ENCODE measurements at places on chromosomes 5 and 9. TPM values are rescaled to one million over a fixed set of nuclear protein-coding genes. Genes with fewer than 3 reads are reported as not detected.

PCDHB12 gene
- polyA plus RNA-seq, result 1.3 TPM

CBY3 gene
- polyA plus RNA-seq, result not detected

MOCS2 gene
- 31.2 TPM for polyA plus RNA-seq

SLC45A2 gene
- polyA plus RNA-seq, result 0.08 TPM

AHRR gene
- polyA plus RNA-seq, result 1.7 TPM

PALM2AKAP2 gene
- 0.35 TPM for polyA plus RNA-seq

GRCh38 chr9:19759066-19759465 is 29.8 kb downstream of the SLC24A2 start:
- no peak for DNase-seq

DNA sequence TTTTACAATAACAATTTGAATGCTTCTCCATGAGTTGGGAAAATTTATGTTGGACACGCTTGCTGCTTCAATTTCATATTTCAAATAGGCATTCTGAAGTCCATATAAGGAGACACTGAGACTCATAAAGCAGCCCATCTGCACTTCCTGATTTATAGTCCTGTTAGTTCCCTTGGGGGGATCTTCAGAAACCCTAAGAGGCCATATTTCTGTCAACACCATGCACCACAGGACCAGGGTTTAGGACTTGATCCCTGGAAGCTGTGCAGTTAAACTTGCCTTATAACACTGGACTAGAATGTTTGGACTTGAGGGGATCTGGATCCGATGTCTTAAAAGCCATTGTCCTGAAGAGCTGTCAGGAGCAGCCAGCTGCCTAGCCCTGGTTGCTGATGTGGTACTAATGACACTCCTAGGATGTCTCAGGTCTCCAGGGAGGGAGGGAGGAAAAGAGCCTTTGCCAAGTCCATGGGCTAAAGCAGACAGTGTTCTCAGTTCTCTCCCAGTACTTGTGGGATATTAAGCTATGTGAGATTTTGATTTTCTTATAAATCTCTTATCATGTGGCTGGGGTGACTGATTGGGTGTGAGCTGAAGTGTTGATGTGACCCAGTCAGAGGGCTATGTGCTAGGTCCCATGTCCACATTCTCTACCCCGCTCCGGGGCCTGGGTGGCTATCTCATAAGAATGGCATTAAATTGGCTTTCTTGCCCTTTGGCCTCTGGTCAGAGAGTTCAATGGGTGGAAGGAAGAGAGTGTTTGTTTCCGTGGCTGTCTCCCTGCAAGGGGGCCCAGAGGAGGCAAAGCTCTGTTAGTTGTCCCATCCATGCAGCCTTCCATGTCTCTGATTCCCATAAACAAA is 399.8 kb downstream of the OSTF1 start:
- DNase-seq, result no peak

DNA sequence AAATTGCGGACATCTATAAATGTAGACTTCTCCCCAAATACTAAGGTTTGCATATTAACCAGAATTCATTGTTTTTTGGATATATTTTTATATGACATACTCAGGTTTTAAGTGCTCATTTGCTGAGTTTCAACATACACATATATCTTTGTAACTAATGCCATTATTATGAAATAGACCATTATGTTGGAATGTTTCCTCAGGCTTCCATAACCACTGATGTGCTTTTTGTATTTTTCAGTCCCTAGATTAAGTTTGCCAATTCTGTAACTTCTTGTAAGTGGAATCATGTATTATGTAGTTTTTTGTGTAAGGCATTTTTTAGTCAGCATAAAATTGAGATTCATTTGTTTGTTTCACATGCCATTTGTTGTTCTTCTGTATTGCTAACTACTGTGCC is 32.1 kb downstream of the HSPA4 start:
- DNase-seq, result no peak

DNA sequence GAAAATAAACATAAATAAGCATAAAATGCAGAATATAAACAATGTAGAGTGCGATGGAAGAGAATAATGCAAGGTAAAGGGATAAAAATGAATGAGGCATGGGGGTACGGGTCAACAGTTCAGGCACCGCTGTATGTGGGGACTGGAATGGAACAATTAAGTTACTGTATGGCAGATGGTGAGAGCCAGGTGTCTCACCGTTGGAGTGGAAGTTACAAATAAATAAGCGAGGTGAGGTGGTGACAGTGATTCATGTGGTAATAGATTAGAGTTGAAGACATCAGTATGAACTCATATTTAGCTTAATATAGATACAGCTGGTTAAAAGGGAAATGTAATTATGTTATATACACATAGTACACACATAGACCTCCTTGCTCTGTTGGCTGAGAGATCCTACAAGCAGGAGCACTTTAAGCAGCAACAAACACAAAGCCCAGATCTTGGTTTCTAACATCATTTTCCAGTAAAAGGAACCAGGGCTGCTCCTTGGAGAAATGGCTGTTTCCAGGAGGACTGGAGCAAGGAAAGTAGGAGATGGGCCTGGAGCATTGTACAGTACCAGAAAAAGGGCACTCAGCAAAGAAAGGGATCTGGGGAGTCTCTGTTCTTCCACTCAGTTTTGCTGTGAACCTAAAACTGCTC is 2.4 kb upstream of the OMD start:
- DNase-seq, result no peak

DNA sequence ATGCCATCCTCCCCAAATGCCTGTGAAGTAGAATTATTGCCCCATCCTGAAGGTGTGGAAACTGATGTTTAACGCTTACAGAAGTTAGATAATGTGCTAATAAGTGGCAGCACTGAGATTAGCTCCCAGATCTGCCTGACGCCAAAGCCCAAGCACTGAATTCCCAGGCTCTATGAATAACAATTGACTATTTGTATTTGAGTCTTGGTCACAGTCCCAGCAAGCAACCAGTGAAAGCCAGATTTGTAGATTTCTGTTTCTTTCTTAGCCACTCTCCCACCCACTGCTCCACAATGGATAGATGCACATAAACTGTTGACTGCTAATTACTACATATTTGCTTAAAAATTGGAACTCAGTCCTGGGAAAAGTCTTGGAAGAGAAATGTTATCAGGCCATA is 34.4 kb downstream of the FAM240B start:
- no peak for DNase-seq

DNA sequence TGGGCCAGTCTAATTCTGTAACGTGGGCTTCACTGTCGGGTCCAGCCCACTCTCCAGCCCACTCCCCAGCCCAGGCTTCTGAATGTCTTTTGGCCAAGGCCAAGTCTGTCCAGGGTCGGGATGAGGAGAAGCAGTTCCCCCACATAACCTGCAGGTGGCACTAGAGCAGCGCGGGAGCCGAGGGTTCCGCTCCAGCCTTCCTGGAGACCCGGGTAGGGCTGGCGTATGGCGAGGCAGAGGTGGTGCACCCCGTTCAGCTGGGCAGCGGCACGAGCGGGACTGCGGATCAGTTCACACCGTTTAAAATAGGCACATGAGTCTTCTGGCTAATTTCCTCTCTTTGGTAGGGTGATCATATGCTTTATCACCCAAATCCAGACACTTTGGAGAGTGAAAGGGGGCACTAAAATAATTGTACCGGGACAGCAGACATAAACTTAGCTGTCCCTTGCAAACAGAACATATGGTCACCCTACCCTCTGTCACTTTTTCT is 185.9 kb downstream of the MSX2 start:
- peak; percentile 58 for DNase-seq

DNA sequence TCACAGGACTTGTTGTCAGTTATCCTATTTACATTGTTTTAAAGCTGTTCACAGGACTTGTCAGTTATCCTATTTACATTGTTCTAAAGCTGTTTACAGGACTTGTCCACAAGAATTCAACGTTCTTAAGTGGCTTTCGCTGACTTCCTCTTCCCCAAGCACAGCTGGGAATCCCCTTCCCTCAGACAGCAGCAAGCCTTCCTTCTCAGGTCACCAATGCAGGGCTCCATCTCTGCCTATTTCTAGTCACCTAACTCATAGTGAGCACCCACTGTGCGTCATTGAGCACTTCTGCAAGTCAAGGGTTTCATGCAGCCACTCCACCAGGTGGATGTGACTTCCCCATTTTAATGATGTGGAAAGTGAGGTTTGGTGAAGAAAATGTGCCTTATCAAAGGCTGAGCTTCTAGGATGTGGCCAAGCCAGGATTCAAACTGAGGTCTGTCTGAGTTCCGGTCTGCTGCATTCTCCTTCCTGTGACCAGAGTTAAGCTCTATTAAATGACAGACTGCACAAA is 109.8 kb upstream of the ZNF462 start:
- DNase-seq, result no peak

DNA sequence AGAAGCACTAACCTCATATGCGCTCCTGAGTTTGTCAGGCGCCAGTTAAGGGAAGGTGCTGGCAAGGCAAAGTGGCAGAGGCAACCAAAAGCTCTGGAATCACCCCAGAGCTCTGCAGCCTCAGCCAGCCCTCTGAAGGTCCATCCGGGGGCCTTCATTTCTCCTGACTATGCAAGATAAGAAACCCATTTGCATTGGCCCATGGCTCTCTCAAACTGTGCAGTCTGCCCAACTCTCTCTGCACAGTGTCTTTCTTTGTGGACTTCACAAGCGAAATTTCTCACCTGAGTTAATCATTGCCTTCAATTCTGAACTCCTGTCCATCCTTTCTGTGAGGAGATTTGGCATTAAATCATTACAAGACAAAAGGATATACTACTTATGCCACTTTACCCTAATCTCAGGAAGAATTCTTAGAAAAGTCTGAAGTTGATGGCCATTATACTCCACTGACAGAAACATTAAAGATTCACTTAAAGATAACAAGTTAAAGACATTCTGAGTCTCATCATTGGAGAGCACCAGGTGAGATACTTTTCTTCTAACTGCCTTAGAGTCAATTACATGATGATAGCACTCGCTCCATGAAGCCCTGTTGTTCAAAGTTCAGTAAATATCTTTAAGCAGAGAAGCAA is 235.6 kb downstream of the SPOCK1 start:
- no peak for DNase-seq

GRCh38 chr9:79208791-79209396 is 362.9 kb upstream of the TLE4 start:
- no peak for DNase-seq

DNA sequence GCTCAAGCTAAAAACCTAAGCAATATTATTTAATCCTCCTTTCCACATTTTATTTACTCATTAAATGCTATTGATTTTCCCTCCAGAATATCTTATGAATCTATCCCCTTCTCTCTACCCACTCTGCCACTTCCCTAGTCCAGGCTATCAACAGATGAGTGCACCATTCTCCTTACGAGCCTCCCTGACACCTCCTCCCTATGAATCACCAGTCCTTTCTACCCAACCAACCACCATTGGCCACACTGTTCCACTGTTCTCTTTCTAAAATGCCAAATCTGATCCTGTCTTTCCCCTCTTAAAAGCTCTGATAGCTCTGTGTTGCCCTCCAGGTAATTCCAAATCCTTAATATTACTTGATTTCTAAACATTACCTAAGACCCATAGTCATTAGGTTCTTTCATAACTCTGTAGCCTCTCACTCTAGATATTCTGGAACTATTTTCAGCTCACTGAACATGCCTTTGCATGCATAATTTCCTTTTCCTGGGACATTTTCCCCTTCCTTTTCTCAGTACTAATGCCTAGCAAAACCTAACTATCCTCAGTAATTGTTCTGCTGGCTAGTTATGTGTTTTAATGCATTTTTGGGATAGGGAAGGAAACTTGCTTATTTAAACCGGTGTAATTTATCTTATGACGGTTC is 126.3 kb downstream of the UNC13B start:
- no peak for DNase-seq

- no peak for DNase-seq
These were observed 92.6 kb upstream of the ALDH1B1 start for GRCh38 chr9:38299856-38300255.

GRCh38 chr5:168950241-168950951 is 350.5 kb downstream of the SLIT3 start:
- no peak for DNase-seq

- DNase-seq, result no peak
These were observed 22.7 kb upstream of the FIBCD1 start for GRCh38 chr9:130961511-130962300.

- DNase-seq, result no peak
These were observed 48.2 kb downstream of the XRCC4 start for GRCh38 chr5:83125560-83125959.

DNA sequence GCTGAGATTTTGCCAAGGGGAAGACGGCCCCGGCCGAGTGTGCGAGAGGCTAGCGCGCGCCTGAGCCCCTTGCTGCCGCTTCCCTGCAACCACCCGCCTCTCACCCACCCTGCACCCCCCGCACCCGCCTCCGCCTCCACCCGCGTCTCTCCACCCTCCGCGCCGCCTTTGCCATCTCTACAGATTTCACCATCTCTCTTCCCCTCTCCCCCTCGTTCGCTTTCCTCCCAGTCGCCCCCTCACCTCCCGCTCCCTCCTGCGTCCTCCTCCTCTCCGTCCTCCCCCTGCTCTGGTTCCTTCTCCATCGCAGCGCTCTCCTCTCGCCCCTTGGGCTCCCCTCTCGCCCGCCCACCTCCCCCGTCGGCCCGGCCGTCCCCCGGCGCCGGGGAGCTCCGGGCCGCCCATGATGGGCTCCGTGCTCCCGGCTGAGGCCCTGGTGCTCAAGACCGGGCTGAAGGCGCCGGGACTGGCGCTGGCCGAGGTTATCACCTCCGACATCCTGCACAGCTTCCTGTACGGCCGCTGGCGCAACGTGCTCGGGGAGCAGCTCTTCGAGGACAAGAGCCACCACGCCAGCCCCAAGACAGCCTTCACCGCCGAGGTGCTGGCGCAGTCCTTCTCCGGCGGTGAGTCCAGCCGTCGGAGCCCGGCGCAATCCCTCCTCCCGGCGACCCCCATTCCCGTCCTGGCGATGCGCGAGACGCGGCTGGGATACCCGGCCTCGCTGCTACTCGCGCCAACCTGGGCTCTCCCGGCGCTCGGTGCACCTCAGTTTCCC is at the start of gene PRDM12:
Gene PRDM12 (plus strand): TSS at position 344 of the 778 bp plus-strand sequence. CDS start 60 bp downstream, at position 404.
- DNase-seq, result no peak

DNA sequence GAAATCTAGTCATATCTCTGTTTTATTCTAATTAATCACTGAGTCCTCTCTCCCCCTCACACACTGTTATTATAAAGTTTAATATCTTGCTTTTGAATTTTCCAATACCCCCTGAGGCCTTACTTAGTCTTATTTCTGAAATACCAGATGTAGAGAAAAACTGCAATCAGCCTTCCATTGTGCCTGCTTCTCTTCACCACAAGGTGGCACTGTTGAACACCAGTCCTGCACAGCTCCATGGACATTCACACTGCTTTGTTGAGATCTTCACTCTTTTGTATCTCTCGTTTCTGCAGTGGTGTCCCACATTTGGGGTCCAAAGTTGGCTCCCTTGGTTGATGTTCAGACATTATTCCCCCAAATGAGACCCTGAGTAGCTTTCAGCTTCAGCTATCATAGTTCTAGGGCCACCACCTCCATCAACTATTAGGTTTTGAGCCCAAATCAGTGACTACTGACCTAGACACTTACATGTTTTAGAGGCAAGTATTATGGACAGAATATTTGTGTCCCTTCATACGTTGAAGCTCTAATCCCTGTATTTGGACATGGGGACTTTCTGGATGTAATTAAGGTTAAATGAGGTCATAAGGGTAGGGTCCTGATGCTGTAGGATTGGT is 24.3 kb downstream of the BOD1 start:
- no peak for DNase-seq

GRCh38 chr5:93902288-93902687 is 160.9 kb upstream of the POU5F2 start:
- DNase-seq, result no peak

GRCh38 chr9:107336718-107337360 is 53.8 kb downstream of the RAD23B start:
- no peak for DNase-seq

- DNase-seq, result no peak
These were observed 145.9 kb upstream of the FST start for GRCh38 chr5:53334431-53334941.
